GM04503 (cell line): ENCODE measurements at places on chromosomes 16 and 17.

DNA sequence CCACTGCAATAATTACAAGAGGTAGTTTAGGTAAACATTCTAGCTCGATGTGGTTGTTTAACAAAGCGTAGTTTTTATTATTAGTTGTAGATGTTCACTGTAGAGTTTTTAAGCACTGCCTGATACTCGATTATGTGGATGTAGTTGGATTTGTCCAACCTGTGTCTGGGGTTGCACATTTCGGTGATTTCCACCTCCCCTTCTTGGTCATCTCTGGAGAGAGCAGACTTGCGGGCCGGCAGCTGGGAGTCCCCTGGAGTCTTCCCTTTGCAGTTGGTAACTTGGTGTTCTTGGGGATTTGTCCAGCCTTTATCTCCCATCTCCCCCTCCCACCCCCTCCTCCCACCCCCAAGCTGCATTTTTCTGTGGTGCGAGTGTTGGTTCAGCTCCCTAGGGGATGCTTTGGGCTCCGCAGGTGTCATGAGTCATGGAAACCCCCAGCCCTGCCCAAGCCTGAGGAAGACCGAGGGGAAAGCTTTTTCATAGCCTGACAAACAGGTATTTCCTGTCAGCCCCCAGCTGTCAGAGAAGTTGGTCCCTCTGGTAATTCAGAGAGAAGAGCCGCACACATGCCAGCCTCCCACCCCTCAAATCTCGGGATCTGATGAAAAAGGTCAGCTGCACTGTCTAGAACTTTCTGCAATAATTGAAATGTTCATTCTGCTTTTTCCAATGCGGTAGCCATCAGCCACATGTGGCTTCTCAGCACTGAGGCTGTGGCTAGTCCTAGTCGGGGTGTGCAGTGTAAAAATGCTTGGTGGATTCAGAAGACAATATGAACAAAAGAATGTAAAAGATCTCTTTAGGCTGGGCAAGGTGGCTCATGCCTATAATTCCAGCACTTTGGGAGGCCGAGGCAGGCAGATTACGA lies 50.3 kb downstream of the KSR1 start:
- DNase-seq: no peak

GRCh38 chr17:77720946-77721845 lies 237.3 kb upstream of the TNRC6C start:
- DNase-seq: no peak

DNA sequence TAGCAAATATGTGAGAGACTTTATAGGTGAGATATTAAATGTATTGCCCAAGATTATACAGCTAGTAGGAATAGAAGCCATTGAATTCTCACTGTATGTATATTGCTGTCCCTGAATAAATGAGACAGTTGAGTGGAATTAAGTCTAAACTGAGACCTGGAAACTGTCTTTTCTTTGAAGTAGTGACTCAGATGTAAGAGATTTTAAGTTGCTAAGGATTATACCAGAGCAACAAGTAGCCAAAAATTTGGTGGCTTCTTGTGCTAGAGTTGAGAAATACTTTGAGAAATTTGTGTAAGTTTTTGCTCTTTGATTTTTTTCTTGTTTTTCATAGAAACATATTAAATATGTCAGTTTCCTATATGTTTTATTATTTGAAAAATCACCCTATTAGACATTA lies 58.7 kb downstream of the TANC2 start:
- DNase-seq: peak; percentile 35

GRCh38 chr16:22210285-22210684 lies 4.2 kb downstream of the EEF2K start:
- DNase-seq: no peak

DNA sequence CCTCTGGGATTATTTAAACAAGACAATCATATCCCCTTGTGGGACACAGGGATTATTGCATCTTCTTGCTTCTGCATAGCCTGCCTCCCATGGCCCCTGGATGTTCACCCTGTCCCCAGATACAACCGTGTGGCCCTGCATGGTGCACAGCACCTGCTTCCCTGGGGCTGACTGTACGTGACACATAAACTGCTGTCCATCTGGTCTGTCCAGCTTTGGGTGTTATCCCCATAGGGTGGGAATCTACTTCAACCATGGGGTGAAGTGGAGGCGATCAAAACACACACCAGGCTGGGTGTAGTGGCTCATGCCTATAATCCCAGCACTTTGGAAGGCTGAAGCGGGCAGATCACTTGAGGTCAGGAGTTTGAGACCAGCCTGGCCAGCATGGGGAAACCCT lies 138.8 kb downstream of the XYLT1 start:
- DNase-seq: no peak

GRCh38 chr17:83154311-83155127 lies 75.1 kb downstream of the METRNL start:
- DNase-seq: no peak

DNA sequence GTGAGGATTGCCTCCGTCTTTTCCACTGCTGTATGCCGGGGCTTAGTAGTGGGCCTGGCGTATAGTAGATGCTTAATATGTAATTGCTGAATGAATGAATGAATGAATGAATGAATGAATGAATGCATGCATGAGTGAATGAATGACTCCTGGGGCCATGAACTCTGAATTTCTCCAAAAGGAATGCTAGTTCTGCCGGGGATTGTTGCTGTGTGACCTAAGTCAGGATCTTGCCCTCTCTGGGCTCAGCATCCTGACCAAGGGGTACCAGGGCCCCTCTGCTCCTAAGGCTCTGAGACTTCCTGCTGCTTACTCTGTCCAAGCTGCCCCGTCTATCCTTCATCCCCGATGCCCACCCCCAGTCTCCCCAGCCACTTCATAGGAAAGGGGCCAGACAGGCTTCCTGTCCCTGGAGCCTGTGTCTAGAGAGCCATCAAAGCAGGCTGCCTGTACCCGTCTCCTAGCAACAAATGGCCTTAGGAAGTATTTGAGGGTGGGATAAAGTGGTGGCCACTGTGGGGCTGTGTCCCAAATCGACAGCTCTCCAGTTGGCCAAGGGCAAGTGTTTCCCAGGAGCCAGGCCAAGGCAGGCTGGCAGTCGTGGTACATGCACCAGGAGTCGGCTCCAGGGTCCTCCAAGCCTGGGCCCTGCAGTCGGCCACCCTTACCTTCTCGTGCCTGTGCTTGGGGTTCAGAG lies 11.6 kb upstream of the MPRIP start:
- no peak for DNase-seq

GRCh38 chr16:1407753-1408152 lies 6.8 kb downstream of the UNKL start:
- peak; percentile 11 for DNase-seq

GRCh38 chr16:19135896-19136438 lies 22.2 kb downstream of the ITPRIPL2 start:
- DNase-seq: no peak

DNA sequence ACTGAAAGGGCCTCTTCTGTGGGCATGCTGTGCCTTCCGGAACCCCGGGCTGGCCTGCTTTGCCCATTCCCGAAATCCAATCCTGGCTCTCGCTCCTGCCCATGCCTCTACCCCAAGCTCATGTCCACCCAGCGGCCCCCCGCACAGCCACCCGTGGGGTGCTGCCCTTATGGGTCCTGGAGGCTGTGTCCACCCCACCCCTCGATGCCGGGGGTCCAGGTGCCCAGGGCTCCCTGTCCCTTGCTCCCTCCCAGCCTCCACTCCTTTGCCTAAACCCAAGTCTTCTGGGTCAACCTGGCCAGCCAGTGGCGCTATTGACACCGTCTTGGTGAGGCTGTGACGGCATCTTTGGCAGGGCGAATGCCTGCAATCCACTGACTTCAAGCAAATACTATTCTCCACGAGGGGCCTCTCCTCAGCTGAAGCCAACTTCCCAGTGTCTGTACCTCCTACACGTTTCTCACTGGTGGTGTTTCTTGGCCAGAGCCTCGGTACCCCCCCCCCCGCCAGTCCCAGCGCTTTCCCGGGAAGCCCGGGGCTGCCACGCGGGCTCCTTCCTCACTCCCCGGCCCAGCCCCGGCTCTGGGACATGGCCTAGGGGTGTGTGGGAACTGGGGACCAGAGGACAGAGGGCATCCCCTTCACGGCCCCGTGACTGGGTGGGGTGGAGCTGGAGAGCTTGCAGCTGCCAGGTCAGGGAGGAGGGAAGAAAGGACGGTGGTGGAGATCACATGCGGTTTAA lies 12.2 kb upstream of the DUS1L start:
- DNase-seq: no peak

GRCh38 chr16:58843675-58844074 lies 109.6 kb upstream of the GOT2 start:
- DNase-seq: no peak

GRCh38 chr16:74926805-74927204 lies 58.1 kb downstream of the WDR59 start:
- DNase-seq: no peak

- DNase-seq: no peak
Measured at GRCh38 chr17:15742921-15743320, 10.8 kb downstream of the TBC1D26 start.

- no peak for DNase-seq
Measured at GRCh38 chr16:17832738-17833137, 362.0 kb upstream of the XYLT1 start.

- DNase-seq: peak; percentile 63
Measured at GRCh38 chr16:31460582-31461002, 1.3 kb downstream of the ARMC5 start.

GRCh38 chr16:85380002-85380395 lies 233.1 kb upstream of the GSE1 start:
- no peak for DNase-seq

DNA sequence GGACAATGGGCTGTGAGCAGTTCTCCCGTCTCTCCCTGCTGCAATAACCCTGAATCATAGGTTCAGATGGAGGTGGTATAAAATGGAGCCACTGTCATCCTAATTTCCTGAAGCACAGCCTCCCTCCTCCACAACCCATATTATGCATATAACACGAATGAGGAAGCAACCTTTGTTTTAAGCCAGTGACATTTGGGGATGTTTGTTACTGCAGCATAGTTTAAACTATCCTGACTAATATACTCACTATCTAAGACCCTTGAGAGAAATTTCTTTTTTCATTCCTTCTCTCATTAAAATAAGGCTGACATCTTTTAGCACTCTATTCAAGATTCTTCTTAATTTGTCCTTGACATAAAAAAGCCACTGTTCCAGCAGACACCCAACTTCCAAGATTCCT lies 413.4 kb downstream of the SOX9 start:
- DNase-seq: no peak

DNA sequence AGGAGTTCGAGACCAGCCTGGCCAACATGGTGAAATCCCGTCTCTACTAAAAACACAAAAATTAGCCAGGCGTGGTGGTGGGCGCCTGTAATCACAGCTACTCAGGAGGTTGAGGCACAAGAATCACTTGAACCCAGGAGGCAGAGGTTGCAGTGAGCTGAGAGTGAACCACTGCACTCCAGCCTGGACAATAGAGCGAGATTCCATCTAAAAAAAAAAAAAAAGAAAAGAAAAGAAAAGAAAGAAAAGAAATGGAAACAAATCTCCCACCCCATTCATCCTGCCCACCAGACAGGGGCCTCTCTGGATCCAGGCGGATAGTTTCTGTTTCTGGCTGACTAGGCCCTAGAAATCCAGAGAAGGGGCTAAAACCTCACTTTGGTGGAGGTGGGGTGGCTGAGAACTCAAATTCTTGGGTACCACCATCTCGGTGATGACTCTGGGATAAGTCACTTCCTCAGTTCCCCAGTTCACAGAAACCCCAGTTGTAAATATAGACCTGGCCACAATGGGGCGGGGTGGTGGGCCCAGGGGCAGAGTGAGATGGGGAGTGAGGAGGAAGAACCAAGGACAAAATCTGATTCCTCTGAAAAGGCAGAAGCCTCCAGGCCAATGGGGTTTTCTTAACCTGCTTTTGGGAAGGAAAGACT lies 22.2 kb downstream of the SOCS1 start:
- DNase-seq: no peak

DNA sequence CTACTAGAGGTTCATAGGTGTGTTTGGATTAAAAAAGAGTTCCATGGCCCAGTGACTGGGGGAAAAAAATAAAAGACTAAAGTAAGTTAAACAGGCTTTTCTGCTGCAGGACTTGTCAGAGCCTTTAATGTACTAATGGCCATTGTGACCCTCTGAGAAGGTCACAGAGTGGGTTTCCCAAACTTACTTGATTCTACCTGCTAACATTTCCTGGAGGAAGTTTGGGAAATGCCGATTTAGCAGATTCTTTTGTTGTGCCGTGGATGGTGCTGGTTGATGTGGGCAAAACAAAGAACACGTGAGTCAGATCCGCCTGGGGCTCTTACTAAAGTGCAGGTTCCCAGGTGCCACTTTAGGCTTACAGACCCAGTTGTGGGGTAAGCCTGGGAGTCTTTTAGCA lies 13.6 kb upstream of the STH start:
- no peak for DNase-seq

DNA sequence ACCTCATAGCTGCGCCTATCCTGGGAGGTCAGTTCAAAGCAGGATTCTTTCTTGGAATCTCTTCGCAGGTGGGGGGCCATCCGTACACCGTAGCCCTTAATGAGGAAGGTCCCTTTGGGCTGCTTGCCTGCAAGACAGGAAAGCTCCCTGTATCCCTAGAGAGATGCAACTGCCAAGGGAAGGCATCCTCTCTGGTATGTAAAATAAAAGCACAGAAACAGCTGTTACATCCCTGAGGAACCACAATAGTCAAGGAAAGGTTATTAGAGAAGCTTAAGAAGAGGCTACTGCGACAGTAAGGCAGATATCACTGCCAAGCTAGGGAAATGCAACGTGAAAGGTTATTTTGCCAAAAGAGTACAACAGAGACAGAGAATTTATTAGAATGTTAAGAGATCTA lies 77.2 kb downstream of the SNX11 start:
- no peak for DNase-seq

GRCh38 chr16:525520-526180 lies 1.9 kb upstream of the CAPN15 start:
- DNase-seq: peak; percentile 55

DNA sequence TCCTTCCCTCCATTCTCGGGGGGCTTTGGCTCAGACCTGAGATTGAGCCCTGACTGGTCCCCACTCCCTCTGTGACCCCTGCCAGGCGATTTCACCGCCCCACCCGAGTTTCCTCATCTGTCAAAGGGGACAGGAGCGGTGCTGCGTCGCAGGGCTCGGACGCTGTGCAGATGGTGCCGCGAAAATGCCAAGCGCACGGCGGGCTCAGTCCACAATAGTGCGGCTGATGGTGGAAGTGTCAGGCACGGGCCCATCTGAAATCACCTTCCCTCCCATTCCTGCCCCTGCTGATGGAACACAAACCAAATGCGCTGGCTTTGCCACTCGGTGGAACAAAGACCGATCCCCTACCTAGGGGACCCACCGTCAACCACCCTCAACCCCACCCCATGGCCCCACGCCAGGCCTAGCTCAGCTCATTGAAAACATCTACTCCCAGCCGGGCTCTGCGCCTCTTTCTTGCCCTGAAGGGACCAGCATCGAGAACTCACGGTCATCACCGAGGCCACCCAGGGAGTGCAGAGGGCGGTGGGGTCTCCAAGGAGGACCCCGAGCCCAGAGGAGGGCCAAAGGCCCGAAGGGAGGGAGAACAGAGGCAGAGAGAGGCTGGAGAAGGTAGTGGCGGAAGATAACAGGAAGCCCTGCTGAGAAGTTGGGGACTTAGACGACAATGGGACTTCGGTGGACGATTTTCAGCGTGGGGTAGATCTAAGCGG lies 1.4 kb downstream of the CARHSP1 start:
- DNase-seq: no peak

GRCh38 chr16:47970291-47970931 lies 185.4 kb downstream of the ABCC12 start:
- peak; percentile 3 for DNase-seq
